GM12891 (cell line): ENCODE measurements at places on chromosomes 5 and 9.

DNA sequence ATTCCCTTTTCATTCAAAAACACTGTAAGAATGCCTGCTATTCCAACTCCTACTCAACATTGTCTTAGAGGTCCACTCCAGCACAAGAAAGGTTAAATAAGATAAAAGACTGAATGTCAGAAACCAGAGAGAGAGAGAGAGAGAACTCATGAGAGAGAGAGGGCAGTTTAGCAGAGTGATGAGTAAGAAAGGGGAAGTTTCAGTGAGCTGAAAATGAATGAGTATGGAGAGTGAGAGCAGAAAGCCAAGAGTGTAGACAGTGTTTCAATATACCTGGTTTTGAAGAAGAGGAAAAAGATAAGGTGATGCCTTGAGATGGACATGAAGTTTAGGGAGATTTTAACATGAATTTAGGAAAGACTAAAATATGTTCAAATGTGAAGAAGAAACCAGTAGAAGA is 528.0 kb upstream of the SEMA6A start:
- no peak for DNase-seq

DNA sequence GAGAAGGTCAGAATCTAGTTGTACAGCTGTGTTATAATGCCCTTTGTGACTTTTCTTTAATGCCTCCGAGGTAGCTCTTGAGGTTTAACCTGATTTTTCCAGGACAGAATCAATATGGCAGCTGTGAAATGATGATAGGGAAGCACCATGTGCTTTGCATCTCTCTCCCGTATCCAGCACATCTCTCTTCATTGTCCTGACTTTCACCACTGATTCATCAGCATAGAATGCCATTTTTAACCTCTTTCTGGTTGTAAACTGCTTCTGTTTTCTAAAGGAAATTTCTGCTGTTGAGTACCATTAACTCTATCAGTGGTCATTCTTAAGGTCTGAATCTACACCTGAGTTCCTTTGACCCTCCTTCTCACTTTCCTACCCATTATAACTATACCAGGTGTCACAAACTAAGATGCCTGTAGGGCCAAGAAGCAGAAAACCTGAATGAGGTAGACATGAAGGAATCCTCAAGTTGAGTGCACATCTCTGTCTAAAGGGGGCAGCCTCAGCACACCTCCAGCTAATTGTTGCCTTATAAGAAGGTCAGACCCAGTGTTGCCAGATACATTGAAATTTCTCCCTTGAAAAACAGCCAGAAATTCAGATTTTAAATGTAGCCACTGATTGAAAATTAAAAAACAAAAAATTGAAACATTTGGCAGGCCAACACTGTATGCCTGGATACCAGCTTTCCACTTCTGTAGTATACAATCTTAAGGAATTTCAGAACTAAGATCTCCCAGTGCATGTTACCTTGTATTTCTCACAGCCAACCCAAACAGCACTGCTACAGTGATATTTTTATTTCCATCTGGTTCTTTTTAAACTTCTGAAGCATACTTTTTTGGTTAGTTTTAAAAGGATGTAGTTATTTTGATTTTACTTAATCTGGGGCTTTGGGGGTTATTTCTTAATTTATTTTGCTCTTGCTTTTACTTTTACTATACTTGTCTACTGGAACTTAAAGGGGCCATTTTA is 35.8 kb upstream of the TLX3 start:
- DNase-seq, result no peak

- DNase-seq, result no peak
These were observed 9.8 kb downstream of the LARP1 start for GRCh38 chr5:154764967-154765366.

- no peak for DNase-seq
These were observed 406.5 kb upstream of the EDIL3 start for GRCh38 chr5:84791138-84791537.
